ENCODE measurements at places on chromosomes 7 and 10.
A peak's percentile ranks its signal among the peaks of the same experiment; 100 is the strongest.

- no peak for DNase-seq
Observed at GRCh38 chr10:30127120-30127541, 67.7 kb upstream of the JCAD start.

DNA sequence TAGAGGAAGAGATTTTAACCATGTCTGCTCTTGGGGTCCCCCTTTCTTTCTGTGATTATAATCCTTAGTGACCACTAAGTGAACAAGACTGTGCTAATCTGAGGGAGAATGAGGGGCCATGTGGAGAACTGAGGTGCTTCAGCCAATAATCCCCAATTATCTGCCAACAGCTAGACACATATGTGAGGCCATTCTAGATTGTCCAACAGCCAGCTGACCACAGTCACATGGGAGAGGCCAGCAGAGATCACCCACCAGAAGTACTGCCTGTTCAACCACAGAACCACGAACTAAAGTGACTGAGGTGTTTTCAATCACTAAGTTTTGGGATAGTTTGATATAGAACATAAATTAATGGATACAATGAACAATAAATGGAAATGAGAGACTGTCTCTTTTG, 74.3 kb downstream of the SEMA3E start:
- DNase-seq = no peak

DNA sequence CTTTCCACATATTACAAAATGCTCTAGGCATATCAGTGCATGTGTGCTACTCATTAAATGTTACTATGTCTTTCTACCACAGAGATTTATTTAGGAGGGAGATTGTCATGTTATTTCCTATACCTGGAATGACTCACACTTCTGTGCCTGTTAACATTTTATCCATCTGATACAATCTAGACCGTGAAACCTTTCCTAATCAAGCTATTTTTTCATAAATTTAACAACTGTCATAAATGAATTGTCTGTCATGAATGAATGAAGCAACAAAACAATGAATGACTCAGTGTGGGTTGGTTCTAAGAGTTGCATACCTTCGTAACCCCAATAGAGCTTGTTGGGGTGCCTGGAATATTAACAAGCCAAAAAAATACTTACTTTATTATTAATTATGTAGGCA, 554.3 kb downstream of the GRM8 start:
- no peak for DNase-seq

DNA sequence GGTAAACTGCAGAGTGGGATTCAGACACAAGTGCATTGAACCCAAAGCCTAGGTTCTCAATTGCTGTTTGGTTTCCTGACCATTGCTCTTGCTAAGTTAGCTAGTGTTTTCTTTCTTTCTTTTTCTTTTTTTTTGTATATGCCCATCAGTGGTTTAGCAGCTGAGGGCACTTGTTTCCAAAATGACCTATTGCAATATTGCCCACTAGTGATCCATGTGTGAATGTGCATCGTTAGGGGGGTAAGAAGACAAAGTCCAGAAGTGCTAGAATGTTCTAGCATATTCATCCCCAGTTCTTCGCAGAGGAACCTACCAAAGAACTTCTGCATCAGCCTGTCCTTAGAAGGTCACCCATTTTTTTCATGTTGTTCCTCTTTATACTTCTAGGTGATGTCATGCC, 252.8 kb upstream of the GPR26 start:
- DNase-seq = no peak

- DNase-seq = no peak
Observed at GRCh38 chr7:127914693-127915092, 116.5 kb downstream of the LRRC4 start.

GRCh38 chr7:111730476-111731300, 168.4 kb upstream of the IMMP2L start:
- DNase-seq = no peak

GRCh38 chr10:113991091-113991860, 52.4 kb upstream of the ADRB1 start:
- DNase-seq = no peak

GRCh38 chr10:99143651-99144050, 92.0 kb downstream of the HPSE2 start:
- no peak for DNase-seq

DNA sequence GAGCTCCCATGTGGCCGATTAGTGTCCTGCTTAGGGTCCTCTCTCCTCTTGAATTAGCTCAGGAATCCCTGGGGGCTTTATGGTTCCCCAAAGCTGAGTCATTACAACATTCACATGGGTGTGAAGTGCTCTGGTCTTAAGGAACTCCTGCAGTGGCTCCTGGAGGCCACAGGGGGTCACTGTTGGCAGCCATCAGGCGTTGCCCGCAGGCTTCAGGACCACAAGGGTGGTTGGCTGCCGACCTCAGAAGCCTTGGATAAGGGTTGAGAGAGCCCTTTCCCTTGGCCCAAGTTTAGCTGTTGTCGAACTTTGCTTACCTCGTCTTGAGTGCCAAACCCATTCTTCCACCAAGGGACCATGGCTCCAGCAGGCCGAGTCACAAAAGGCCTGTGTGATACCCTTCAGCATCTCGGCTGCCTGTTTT, 61.7 kb downstream of the SH2D4B start:
- peak; percentile 36 for DNase-seq

DNA sequence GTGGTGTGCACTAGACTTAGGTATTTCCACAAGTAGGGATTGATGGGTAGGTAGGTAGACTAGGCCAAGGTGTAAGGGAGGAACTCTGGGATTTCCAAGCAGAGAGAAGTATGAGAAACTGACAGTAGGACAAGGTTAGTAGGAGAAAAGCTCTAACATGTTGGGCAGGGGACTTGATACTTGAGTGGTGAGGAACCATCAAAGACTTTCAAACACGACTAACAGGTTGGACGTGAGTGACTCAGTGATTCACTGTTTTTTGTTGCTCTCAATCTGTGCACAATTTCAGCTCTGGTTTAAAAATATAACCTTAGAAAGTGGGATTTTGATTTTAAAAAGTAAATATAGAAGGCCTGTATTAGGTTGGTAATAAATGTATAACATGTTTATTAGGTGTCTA, 44.4 kb downstream of the KLHDC10 start:
- DNase-seq = no peak

DNA sequence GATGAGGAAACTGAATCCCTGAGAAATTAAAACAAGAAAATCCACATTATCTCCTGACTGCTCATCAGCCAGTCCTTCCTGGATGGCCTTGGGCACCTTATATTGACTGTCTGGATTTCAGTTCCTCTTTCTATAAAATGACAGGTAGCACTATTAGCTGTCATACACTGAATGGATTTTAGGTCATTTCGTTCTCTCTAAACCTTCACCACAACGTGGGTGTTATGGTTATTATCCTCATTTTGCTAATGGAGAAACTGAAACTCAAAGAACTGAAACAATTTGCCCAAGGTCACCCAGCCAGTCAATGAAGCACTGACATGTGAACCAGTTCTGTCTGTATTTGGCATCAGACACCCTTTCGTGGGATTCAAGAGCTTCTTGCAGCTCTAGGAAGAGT, 193.8 kb downstream of the CYP26A1 start:
- no peak for DNase-seq

DNA sequence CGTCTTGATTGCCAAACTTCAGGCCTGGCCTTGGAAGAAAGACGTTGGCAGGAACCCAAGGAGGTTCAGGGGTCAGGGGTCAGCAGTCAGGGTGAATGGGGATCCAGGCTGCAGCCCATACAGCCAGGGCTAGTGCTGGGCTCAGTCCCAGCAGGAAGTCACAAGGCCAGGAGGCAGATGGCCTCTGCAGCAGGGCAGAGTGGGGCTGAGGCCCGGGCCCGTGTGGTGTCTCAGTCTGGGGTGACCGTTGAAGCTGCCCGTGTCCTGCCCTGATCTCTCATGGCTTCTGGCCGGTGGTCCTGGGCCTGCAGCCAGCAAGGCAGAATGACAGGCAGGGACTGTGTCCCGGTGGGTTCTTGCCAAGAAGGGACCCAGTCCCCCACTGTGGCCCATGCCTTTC, 26.6 kb upstream of the PURB start:
- DNase-seq = peak; percentile 59

- no peak for DNase-seq
Observed at GRCh38 chr7:44827567-44827966, 20.3 kb downstream of the H2AZ2 start.

GRCh38 chr7:133601617-133602016, 348.7 kb downstream of the EXOC4 start:
- DNase-seq = no peak

DNA sequence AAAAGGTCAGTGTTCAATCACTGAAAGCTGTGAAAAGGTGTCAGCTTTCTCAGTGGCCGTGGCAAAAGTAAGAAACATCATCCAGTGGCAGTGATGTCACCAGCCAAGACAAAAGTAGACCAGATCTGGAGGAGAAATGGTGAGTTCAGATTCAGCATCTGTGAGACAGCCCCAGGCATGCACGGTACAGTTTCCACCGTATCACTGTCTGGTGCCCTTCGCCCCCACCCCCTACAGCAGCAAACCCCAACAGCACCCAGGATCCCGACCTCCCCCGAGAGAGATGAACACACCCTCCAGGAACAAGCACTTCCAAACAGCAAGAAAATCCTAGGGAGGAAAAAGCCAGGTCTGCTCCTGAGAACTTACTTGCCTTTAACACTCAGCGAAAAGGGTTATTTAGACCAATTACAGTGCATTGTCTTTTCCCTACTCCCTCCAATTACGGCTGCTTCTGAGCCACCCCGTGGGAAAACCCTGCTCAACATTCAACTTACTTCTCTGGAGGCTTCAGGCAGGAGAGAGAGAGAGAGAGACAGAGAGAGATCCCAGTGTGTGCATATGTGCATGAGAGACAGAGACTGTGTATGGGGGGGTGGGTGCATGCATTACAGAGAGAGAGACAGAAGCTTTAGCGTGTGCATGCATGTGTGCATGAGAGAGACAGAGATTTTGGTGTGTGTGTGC, 189.6 kb downstream of the GRID1 start:
- no peak for DNase-seq

DNA sequence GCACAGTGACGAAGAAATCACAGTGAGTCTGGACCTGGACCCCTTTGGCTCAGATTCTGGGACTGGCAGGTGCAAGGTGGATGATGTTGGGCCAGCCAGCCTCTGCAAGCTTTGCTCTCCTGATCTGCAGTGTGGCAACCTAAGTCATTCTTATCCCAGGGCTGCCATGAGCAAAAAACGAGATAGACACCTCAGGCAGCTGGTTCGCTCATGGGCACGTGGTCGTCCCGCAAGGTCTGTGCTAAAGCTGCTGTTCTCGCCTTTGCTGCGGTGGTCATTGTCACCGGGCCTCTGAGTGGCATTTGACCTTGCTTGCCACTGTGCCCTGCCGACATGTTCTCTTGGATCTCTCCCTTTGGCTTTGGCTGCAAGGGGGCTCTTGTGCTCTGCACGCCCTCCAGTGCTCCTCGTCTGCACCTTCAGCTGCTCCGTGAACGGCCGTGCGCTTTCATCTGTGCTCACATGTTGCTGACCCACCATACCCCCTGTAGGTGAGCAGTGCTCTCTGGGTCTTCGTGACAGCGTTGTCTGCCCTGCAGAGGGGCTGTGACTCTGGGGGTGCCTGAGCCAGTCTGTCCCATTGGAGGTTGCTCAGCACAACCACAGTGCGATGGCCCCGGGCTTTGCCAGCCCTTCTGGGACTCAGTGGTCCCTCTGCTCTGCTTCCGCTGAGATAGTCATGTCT, 317.0 kb downstream of the GLRX3 start:
- no peak for DNase-seq

DNA sequence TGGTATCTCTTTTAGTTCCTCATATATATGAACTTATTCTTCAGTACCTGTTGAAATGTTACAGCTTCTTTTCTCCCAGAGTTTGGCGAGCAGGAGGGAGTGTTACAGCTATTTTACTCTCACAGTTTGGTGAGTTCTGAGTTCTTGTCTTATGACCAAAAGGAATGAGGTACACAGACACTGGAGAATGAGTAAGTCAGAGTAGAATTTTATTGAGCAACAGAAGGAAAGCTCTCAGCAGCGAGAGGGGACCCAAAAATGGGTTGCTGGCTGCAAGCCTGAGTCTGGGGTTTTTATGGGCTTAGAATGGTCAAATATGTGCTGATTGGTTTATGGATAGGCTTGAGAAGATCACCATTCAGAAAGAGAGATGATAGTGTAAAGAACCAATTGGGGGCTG, 175.2 kb downstream of the CDK14 start:
- DNase-seq = no peak

DNA sequence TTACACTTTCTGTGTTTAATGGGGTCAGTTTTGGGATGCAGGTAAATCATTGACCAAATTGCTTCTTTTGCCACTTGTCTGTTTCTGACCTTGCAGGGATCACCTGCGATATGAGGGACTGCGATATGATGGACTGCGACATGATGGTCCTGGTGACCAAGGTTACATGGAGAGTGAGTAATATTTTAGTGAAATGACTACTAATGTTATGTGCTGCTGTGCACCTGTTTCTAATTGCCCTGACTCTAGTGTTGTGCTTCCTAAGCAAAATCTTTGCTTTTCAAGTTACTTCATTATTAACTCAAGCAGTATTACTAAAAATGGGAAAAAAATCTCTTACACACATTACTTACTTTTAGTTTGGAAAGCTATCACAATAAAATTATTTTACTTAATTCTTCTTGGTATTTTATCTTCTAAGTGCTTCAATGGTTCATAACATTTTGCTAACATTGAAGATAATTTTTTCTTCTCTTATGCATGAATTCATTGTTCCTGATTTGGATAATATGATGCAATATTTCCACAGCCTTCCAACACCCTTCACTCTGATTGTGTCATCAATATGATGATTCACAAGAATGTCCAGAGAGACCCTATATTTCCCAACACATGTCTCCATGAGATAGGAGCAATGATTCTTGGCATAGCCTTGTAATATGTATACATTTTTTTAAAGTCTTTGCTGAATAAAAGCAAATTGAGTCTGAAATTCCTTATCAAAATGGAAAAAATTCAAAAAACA, 306.2 kb upstream of the AKR1E2 start:
- DNase-seq = no peak

GRCh38 chr7:152476551-152476950, 40.7 kb upstream of the KMT2C start:
- no peak for DNase-seq

- no peak for DNase-seq
Observed at GRCh38 chr7:40211276-40212003, 76.6 kb downstream of the SUGCT start.

DNA sequence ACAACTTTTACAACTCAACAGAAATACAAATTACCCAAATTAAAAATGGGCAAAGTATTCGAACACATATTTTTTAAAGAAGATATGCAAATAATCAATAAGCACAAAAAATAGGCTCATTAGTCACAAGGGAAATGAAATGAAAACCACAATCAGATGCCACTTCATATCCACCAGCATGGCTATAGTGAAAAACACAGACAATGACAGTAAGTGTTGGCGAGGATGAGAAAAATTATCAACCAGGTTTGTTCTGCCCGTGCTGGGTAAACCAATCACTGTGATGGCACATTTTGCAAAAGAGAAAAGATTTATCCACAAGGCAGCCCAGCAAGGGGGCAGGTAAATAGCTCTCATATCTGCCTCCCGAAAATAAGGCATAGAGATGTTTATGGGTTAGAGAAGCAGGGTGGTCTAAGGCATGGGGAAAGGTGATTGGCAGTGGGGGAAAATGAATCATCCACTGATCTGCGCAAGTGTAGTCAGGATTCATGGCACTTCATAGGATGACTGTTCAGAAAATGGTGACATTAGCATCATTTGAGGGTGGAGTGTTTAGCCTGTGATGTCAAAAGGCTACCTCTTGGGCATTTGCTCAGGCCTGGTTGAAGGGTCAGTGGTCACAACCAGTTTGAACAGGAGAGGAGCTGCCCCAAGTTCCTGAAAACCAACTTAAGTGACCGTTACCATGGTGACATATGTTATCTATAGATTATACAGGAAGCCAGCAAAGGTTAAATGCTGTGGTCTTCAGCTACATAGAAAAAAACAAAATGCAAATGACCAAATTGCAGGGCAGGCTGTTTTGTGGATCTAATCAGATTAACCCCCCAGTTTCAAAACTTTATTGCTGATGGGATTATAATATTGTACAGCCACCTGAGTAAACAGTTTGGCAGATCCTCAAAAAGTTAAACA, 8.0 kb upstream of the CFAP70 start:
- no peak for DNase-seq
